GM13977 (cell line): ENCODE measurements at places on chromosomes 3 and 15.

- peak; percentile 84 for DNase-seq
Measured at GRCh38 chr15:74302821-74303359, 64.6 kb downstream of the CYP11A1 start.

GRCh38 chr3:73018790-73019441 lies 22.3 kb downstream of the PPP4R2 start:
- no peak for DNase-seq

- DNase-seq, result no peak
Measured at GRCh38 chr3:123349566-123350435, 99.1 kb downstream of the ADCY5 start.

- no peak for DNase-seq
Measured at GRCh38 chr15:78342021-78342420, 1.9 kb downstream of the CRABP1 start.
